ENCODE measurements at places on chromosomes 5 and 9.

- DNase-seq, result no peak
Measured at GRCh38 chr5:172065431-172066065, 59.1 kb upstream of the FBXW11 start.

GRCh38 chr5:42993516-42994245, 46.4 kb downstream of the ANXA2R start:
- DNase-seq, result peak; percentile 5

DNA sequence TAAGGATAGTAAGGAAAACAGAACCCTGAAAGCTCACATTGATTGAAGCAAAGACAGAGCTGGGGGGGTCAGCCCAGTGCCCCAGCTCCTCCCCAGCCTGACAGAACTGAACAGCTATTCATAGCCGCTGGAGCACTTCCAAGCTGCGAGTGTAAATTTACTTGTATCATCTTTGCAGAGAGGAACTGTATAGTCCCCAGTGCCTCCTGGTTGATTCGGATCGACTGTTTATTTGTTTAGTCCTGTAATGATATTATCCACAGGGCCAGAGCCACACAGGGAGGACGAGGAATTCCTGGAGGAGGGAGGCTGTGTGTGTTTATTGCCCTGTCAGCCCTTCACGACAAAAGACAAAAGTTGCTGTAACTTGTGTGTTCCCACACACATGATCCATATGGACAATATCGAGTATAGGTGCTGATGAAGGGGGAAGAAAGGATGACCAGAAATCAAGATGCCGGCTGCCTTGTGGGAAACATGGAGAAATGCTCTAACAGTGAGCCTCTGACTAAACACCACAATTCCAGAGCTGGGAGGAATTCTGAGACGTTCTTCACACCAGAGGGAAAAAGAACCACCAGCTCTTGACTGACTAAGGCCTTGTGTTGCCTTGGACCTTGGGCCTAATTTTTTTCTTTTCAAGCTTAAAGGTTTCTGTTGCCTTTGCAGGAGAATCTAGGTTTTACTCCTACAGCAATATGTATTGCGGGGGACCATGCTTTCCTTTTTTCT, 31.1 kb downstream of the FOXD1 start:
- DNase-seq, result no peak

- no peak for DNase-seq
Measured at GRCh38 chr9:129357773-129358245, 179.7 kb upstream of the IER5L start.

DNA sequence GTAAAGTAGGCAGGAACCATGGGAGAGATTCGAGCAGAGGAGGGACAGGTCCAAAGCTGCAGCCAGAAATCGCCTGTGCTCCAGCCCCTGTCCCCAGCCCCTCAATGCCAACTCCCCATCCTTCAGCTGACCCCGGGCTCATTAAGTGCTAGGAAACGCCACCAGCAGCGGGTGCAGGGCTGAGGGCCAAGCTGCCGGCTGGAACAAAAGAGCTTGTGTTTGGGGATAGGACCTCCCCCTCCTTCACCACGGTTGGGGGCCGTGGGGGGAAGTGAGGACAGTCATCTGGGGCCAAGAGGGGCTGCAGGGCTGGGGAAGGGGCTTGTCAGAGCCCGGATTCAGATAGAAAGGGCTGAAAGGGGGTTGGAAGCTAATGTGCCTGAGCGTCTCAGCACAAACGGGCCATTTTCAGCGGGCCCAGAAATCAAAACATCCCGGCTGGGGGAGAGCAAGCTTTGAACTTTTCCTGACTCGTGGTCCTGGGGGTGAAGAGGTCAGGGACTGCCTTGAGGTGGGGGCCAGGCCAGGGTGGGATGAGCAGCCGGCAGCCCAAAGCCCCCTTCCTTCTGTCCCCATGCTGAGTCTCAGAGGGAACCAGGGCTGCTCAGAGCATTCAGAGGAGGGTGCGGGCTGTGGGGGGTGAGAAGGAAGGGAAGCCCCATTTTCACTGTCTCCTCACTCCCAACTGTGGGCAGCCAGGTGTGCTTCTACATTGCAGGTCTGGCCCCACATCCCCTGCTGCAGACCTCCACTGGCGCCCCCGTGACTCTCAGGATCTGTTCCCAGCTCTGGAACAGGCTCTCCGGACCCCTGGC, 69.4 kb upstream of the DAB2IP start:
- no peak for DNase-seq

GRCh38 chr9:88322906-88323566, 65.2 kb upstream of the SPIN1 start:
- peak; percentile 55 for DNase-seq

- DNase-seq, result no peak
Measured at GRCh38 chr9:33379666-33380389, 22.5 kb downstream of the AQP7 start.

DNA sequence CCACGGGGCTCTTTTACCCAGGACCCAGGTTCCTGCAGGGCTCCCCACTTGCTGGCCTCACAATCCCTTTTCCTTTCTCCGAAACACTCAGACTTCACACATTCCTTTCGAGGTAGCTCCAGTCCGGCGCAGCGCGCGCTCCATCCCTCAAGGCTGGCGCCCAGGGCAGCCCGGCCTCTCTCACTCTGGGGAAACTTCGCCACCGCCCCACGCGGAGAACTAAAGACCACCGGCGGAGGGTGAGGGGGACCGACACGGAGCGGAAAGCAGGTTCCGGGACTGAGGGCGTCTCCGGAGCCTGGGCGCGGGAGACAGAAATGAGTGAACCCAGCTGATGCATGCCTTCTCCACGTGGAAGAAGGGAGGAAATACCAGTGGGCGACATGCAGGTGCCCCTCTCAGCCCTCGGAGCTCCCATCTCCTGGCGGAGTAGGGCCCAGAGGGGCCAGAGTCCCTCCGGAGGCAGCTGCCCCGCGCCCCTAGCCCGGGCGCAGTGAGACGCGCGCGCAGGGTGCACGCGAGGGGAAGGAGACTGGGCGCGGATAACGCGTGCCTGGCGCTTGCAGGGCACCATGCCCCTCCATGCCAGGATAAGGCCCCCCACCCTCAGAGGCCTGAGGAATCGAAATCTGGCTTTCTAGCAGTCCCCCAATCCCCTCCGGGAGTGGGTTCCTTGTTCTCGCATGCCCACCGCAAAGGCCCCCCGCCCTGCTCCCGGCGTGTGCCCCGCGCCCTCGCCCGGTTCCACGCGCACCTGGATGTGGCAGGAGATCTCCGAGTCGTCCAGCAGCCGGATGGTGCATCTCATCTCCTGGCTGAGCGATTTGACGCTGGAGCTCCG, 650 bp downstream of the FRMD3 start:
- peak; percentile 11 for DNase-seq

DNA sequence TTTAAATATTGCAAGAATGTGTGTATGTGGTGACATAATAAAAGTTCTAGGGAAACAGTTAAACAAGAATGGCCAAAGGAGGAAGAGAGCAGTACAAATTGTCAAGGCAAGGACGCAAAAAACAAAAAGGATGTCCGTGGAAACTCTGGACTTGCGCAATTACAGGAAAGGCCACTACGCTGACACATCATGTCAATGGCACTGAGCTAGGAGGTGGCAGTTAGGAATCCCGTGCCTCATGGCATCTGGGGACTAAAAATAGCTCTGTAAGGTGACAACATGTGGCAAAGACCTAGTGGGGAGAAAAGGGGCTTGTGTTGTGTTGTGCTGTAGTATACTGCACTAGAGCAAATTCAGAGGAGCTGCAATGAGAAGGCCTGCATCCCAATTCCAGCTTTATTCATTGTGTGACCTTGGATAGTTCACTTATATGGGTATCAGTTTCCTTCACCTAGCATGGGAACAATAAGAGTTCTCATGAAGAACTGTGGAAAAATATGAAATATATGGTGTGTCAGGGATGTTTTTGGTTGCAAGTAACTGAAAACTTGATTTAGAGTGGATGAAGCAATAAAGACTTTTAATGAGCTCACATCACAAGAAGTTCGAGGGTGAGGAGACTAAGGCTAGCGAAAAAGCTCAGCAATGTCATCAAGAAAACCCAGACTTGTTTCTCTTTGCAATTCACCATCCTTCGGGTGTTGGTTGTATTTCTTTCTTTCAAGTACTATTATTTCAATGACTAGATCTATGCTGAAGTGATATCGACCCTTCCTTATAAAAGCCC, 124.1 kb upstream of the STC2 start:
- DNase-seq, result peak; percentile 78

DNA sequence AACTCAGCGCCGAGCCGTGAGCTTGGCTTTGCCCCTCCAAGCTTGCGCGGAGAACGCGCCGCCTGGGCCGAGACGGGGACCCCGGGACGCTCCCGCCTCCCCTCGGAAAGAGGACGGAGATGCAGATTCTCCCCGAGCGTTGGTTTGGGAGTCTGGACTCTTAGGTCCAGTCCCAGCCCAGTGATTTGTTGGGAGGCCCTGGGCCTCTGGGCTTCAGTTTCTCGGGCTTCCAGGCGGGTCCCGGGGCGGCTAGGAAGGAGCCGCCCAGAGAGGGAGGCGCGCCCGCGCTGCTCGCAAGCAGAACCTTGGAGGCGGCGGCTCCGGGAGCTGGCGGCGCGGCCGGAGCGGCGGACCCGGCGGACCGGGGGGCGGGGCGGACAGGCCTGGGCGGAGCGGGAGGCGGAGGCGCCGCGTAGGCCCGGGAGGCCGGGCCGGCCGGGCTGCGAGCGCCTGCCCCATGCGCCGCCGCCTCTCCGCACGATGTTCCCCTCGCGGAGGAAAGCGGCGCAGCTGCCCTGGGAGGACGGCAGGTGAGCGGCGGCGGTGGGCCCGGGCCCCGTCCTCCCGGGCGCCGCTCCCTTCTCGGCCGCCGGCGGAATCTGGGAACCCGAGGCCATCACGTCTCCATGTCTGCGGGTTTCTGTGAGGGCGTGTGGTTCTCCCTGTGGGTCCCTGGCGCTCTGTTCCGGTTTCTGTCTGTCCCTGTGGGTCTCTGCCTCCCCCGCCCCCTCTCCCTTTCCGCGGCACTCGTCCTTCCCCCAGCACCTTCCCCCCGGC, at the start of gene B4GALT7:
B4GALT7 (plus strand) TSS at position 402 of the 777 bp plus-strand sequence; CDS start at position 481, 79 bp downstream.
- peak; percentile 93 for DNase-seq

- no peak for DNase-seq
Measured at GRCh38 chr9:91348191-91348807, 13.4 kb downstream of the AUH start.

DNA sequence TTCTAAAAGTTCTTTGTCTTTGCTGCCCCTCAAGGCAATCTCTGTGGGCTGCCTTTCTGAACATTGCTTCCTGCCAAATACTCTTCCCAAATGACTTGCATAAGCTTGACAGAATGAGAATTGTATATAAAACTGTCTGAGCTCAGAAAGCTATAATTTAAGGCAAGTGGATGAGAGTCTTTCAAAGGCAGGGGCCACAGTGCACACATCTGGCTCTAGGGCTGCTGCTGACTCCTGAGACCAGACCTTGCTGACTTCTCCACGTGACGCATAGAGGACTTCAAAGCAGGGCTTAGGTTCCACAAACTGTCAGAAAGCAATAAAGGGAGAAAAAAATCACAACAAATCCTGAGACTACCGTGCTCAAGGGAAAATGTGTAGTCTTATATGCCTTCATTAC, 79.4 kb upstream of the DIRAS2 start:
- DNase-seq, result no peak

- no peak for DNase-seq
Measured at GRCh38 chr5:127419683-127420257, 97.7 kb upstream of the PRRC1 start.

DNA sequence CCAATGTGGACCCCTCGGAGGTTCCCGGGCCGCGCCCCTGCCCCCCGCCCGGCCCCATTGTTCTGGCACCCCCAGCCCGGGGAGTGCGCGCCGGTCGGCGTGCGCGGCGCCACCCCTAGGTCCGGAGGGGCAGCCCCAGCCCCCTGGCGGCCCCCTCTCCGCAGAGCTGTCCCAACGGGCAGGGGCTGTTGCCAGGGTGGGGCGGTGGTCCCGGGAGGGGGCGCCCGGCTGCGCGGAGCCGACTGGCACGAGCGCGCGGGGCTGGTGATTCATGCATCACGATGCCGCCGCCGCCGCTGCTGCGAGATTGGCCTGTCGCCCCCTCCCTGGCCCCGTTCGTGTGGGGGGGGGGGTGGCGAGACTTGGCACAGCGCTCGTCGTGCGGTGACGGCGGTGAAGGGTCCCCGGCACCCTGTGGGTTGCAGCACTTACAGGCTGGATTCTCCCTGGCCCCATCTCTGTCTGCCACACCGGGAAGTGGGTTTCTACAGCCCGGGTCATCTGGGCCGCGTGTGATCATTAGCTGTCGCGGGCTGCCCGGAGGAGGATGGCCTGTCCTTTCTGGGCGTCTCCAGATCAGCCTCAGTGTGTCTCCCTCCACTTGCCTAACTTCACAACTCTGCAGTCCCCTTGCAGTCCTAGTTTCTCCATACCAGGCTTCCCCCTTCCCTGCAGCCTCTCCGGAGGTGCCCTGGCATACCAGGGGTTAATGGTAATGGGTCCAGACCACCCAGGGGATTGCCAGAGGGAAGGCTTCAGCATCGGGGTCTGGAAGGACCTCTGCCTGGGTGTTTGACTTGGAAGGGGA, 858 bp downstream of the NCS1 start:
- peak; percentile 49 for DNase-seq

- DNase-seq, result no peak
Measured at GRCh38 chr9:124088476-124088837, 76.9 kb downstream of the LHX2 start.

DNA sequence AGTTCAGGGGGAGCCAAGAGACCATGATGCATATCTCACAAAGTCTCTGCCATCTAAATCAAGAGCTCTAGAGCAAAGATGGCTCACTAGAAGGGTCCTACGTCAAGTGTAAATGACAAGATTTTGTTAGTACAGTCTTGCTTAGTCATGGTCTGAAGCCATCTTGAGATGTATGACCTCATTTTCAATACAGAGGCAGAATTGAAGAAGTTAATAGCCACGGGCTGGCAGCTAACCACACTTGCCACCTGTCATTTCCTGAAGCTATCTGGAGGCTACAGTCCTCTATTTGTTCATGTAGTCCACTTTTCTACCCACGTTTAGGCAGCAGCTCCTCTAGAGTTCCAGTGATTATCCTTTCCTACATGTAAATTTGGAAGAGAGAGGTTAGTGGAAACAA, 231.7 kb upstream of the CDH12 start:
- DNase-seq, result no peak

DNA sequence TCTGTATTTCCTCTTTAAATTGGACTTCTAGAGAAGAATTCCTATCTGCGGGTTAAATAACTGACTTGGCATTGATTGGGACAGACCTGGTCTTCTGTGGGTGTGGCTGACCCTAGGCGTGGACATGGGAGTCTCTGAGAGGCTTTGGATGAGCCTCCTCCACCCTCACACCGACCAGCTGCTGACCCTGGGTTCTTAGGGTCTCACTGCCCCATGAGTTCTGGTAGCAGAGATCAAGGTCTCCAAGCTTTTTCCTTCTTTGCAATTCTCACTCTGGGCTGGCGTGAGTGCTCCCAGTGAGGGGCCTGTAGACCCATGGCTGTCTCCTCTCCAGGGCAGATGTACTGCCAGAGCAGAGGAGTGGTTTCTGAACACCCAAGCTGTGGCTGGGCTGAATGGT, 41.6 kb upstream of the PITX1 start:
- no peak for DNase-seq

DNA sequence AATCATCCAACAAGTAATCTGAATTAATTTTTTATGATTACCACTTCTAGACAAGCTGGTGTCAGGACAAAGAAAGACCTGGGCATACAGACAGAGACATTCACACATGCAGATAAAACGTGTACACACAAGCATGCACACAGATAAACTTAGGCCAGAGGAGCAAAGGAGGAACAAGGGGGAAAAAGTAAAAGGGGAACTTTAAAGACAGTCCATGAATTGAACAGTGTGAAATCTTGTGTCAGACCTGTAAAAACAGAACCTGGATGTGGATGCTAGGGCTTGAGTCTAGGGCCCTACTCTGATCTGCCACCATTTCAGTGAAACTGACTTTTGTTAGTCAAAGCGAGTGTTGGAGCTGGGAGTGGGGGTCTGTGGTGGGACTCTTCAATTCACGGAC, 11.2 kb upstream of the ZSWIM6 start:
- DNase-seq, result no peak
